ENCODE measurements at places on chromosomes 6 and 20.
A peak's percentile ranks its signal among the peaks of the same experiment; 100 is the strongest.

- DNase-seq, result no peak
Measured at GRCh38 chr6:117776441-117776840, 101.2 kb downstream of the NUS1 start.

- no peak for DNase-seq
Measured at GRCh38 chr20:34983089-34983820, 27.6 kb downstream of the MYH7B start.

DNA sequence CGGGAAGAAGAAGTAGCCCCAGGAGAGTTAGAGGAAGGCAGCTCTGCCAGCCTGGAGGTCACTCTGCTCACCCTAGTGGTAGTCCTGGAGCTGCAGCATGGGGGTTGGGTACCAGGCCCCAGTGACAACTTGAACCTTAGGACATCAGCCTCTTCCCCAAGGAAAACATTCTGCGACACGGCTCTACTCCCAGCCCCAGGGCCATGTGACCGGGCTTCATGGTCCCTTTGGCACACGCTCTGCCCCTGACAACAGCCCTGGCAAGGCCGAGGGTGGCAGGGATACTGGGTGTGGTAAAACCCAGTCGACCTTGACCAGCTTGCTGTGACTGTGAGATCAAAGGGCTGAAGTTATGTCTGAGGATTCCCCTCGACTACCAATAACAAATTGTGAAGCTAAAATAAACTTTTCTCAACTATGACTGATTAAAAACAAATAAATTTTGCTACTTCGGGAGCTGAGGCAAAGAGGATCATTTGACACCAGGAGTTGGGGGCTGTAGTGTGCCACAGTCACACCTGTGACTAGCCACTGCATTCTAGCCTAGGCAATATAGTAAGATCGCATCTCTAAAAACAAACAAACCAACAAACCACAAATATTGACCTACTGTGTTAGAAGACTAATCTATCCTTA lies 24.4 kb upstream of the ARID1B start:
- no peak for DNase-seq

GRCh38 chr6:130366107-130367005 lies 539 bp downstream of the TMEM200A start:
- no peak for DNase-seq

DNA sequence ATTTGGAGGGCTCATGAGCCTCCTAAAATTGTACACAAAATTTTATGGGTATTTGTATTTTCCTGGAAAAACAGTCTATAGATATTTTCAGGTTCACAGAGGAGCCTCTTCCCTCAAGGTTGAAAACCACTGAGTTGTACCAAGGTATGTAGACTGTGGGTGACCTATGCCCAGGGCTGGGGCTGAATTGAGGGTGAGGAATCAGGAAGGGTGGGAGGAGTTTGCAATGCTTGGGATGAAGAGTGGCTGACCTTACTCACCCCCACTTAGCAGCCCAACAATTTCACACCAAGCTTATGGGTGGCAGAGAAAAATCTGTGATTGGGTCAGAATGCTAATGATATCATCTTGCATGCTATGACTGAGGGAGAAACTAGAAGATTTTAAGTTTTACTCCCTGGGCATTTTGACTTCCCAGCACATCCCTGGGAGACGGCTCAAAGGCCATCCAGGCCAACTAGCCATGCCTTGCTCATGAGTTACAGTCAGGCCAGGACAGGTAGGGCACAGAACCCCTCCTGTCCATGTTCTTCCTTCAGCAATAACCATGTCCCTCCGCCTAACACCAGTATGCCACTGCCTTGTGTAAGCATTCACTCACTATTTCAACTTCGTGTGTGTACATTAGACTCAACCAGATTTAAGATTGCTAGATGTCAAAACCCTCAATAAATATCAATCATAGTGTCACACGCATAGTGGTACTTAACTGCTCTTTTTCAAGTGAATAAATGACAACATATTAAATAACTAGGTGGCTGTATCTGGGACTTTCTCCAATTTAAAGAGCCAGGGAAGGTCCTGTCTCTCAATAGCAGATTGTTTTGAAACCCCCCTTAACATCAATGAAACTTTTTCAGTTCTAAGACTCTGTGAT lies 16.6 kb downstream of the ADTRP start:
- no peak for DNase-seq

GRCh38 chr6:43667245-43668150 lies 20.1 kb downstream of the MRPS18A start:
- DNase-seq, result peak; percentile 76

DNA sequence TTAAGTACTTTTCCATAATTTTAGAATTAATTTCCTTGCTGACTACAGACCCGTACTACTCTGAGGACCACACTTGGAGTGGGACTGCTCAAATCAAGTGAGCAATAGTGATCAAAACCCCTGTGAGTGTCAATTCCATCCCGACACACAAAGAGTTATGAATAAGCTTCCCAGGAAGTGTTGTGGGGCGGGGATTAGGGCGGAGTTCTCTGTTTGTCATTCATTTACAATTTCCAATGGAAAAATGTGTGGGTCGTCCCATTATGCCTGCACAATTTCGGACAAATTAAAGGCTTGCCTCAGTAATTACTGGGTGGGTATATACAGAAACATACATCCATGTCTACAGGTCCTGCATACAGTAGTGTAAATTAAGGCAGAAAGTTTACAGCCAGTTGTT lies 84.2 kb downstream of the ISM1 start:
- DNase-seq, result no peak

GRCh38 chr6:152404086-152404857 lies 232.9 kb downstream of the SYNE1 start:
- no peak for DNase-seq

GRCh38 chr6:118565311-118565960 lies 17.3 kb downstream of the PLN start:
- DNase-seq, result no peak

DNA sequence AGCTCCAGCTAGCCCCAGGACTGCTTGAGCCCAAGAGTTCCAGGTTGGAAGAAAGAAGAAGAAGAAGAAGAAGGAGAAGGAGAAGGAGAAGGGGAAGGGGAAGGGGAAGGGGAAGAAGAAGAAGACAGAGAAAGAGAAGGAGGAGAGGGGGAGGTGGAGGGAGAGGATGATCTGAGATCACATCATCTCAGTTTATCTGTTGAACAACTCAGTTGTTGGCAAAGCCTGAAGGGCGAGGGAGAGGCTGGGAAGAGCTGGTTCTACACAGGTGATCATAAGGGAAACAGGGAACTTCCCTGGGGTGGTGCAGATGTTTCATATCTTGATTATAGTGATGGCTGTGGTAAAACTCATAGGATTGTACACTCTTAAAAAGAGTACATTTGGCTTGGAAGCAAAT lies 3.1 kb upstream of the RRBP1 start:
- DNase-seq, result no peak

GRCh38 chr20:24805456-24806238 lies 143.4 kb upstream of the CST7 start:
- DNase-seq, result no peak

DNA sequence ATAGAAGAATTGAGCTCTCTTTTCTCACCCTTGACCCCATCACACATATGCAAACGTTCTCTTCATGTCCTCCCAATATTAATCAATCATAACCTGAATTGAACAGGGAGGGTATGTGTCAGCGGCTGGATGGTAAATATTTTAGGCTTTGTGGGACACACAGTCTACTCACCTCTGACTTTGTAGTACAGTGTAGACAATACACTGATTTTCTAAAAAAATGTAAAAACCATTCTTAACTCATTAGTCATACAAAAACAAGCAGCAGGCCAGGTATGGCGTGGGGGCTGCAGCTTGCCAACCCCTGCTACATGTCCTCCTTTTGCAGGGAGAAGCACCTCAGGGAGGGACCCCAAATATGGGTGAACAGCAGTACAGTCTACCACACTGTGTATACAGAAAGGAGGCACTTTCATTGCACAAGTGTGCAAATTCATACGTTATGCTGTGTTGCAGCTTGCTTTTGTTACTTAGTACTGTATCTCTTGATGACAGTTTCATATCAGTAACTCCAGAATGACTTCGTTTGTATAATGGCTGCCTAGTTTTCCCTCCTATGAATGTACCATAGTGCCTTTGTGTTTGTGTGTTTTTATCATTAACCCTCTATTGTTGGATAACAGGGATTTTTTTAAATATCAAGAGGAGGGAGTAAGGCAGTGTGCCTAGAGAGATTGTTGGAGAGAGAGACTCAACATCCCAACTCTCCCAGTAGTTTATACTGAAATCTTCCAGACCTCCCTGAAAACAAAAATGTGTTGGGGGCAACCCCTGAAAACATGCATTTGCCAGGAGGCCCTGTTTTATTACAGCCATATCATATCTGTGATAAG lies 214.3 kb downstream of the ZMYND8 start:
- DNase-seq, result no peak

- no peak for DNase-seq
Measured at GRCh38 chr20:11626551-11626950, 291.1 kb upstream of the BTBD3 start.

GRCh38 chr6:84242265-84242664 lies 14.8 kb upstream of the CEP162 start:
- DNase-seq, result no peak

DNA sequence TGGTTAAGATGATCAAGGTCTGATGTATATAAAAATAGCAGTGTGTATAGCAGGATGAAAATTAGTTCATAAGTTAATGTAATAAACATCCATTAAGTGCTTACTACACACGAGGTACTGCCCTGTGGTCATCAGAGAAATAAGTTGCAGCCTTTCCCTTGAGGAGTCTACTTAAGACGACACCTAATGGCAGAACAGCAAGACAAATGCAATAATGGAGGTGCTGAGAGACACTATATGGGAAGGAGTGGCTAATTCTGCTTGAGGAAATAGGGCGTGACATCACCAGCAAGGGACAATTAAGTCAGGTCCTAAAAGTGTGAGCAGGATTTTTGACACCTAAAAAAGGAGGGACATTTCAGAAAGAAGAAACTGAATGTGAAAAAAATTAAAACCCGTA lies 75.2 kb downstream of the BACH2 start:
- DNase-seq, result no peak

DNA sequence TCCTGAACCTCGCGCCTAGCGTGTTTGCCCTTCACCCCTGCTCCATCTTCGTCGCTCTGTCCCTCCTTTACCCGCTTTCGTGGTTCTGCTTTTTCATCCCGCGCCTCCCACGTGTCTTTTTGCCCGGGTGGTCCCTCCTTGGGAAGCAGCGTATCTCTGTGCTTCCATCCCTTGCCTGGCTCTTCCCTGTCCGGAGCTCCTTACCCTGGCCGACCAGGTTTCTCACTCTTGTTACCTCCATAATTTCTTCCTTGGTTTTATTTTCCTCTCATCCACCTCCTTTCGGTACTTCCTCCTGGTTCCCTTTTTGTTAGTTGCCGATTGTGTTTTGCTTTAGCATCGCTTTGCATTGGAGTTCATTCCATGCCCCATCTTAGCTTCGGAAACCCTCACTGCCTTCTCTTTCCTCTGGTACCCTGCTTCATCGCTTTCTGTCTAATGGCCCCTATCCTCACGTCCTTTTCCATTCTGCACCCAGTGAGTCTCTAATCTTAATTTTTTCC lies 735 bp downstream of the FAM135A start:
- DNase-seq, result no peak

DNA sequence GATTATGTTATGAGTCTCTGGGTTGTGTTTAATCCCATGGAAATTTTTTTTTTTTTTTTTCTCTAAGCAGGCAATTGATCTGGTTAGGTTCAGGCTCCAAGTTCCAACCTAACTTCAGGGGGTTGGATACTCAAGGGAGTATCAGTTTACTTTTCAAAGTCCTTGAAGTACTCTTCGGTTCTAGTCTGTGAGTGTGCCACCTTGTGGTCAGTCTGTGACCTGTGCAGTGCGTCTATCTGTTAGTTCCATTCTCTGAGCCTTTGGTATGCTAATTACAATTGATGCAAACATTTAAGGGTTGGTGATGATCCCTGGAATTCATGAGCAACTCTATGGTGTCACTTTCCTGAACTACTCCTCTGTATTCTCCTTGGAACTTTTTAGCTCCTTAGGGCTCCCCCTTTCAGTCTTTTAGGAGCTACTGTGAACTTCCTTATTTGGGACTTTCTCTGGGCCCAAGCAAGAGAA lies 342.0 kb downstream of the SOX4 start:
- no peak for DNase-seq

DNA sequence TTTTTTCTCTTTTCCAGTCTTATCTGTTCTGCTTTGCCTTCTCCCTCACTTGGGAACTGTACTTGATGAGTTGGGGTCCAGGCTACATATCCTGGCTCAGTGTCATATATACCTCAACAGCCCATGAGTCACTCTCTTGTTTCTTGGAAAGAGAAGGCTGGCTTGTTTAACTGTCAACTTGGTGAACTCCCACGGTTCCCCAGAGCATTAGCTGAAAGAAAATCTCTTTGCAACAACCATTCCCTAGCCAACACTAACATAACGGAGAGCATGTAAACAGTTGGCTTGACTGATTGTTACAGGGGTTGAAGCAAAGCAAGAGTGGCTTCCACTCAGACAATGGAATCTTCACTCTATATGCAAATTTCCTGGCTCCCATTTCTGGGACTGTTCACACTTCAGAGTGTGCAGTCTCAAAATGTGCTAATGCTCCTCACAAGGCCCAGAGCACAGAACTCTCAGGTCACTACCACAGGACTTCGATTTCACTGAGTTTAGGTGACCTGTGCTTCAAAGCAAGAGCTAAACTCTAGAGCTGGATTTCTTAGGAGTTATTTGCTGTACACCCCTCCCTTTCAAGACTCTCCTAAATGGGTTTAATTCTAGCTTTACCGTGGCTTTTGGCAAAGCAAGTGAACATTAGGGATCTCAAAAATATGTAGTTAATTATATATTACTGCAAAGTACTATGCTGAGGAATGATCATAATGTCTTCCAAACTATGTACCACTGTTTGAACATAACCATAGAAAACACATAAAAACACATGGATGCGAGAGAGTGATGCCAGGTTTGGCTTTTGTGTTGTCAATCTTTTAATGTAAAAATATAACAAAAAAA lies 609.8 kb downstream of the RFPL4B start:
- no peak for DNase-seq

DNA sequence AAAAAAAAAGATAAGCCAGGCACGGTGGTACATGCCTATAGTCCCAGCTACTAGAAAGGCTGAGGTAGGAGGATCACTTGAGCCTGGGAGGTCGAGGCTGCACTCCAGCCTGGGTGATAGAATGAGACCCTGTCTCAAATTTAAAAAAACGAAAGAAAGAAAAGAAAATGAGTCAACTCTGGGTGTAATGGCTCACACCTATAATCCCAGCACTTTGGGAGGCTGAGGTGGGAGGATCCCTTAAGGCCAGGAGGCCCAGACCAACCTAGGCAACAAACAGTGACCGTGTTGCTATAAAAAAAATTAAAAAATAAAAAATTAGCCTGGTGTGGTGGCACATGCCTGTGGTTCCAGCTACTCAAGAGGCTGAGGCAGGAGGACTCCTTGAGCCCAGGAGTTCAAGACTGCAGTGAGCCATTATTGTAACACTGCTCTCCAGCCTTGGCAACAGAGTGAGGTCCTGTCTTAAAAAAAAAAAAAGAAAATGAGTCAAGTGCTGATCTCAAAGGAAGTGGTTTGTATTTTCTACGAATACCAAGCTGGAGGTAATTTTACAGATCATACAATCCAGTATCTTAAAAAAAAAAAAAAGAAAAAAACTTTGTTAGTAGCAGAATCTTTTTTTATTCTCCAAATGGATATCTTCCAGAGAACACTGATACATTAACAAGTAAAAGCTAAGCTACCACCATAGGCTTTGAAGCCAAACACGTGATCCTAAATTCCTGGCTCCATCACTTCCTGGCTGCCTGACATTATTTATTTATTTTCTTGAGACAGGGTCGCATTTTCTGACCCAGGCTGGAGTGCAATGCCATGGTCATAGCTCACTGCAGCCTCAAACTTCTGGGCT lies 5.7 kb downstream of the COMMD7 start:
- no peak for DNase-seq

GRCh38 chr6:135162678-135163439 lies 18.2 kb upstream of the MYB start:
- DNase-seq, result peak; percentile 28

GRCh38 chr6:40276141-40276540 lies 311.0 kb downstream of the LRFN2 start:
- no peak for DNase-seq
